ENCODE measurements at places on chromosomes 1 and 21. TPM values are rescaled to one million over a fixed set of nuclear protein-coding genes. Genes with fewer than 3 reads are reported as not detected.

Gene CDC20
- total RNA-seq = 14.5 TPM

Gene CYP4B1
- not detected for total RNA-seq

Gene MYBPH
- not detected for total RNA-seq

Gene GPR3
- total RNA-seq = 0.56 TPM

Gene GNG4
- 0.19 TPM for total RNA-seq

Gene RALGPS2
- 11.5 TPM for total RNA-seq

Gene DCDC2B
- not detected for total RNA-seq

Gene GRIK1
- 0.24 TPM for total RNA-seq

Gene L1TD1
- total RNA-seq = 0.12 TPM

Gene RCSD1
- 1.4 TPM for total RNA-seq
